ENCODE measurements at places on chromosomes 1 and 21.

- no peak for DNase-seq
Observed at GRCh38 chr1:28480308-28480707, 25.5 kb upstream of the RCC1 start.

GRCh38 chr1:6325482-6325881, 64.6 kb upstream of the GPR153 start:
- no peak for DNase-seq

DNA sequence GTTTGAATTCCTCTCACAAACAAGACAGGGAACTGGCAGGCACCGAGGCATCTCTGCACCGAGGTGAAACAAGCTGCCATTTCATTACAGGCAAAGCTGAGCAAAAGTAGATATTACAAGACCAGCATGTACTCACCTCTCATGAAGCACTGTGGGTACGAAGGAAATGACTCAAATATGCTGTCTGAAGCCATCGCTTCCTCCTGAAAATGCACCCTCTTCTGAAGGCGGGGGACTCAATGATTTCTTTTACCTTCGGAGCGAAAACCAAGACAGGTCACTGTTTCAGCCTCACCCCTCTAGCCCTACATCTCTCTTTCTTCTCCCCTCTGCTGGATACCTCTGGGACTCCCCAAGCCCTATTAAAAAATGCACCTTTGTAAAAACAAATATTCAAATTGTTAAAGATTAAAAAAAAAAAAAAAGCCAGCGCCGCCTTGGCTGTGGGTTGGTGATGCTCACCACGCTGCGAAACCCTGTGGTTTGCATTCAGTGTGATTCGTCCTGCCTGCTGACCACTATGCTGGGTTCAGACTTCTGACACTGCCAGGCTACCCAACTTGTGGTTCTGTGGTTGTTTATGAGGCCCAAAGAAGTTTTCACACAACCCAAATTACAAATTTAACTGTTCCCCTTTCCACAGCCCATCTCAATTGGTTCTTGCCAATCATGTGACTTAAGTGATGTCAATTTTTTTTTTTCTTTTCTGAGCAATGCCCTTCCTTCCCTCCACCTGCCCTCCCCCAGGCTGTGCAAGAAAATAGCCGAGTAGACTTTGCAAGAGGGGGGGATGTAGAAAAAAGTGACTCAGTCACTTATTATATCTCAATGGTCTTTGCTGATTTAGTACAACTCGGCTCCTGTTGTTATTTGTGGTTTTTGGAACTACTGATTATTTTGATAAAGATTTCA, at the start of gene RUNX1:
Gene RUNX1, minus strand, starts transcription at position 597 of the 912 bp plus-strand sequence.
- DNase-seq: peak; percentile 88

DNA sequence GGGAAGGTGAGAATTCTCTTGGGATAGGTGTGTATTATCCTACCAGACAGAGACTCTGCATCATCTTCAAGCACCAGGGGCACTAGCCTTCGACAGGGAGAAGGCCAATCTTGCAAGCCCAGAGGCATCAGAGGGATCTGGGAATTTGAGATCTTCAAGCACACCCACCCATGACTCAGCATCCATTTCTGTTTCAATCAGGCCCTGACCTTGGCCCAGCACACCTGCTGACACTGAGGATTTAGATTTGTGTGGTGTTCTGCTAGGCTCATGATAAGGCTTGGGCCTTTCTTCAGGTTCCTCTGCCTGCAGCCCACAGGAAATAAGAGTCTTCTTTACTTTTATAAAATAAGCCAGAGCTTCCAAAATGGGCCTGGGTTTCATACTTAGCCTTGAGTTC, 6.6 kb upstream of the PCP4 start:
- DNase-seq: no peak

DNA sequence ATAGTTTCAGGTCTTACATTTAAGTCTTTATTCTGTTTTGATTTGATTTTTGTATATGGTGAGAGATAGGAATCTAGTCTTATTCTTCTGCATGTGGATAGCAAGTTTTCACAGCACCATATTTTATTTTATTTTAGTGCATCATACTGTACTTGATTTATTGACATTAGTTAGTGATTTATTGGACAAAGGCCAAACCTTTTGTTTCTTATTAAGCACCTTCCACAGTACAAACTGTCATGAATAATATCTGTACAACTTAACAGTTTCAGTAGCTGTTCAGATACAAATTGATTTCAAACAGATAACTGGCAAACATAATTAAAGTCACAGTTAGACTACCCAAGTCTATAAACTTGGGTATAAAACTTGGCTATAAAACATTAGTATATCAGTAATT, 15.8 kb downstream of the CD1D start:
- DNase-seq: no peak

- no peak for DNase-seq
Observed at GRCh38 chr1:25185409-25186160, 46.7 kb downstream of the SYF2 start.

DNA sequence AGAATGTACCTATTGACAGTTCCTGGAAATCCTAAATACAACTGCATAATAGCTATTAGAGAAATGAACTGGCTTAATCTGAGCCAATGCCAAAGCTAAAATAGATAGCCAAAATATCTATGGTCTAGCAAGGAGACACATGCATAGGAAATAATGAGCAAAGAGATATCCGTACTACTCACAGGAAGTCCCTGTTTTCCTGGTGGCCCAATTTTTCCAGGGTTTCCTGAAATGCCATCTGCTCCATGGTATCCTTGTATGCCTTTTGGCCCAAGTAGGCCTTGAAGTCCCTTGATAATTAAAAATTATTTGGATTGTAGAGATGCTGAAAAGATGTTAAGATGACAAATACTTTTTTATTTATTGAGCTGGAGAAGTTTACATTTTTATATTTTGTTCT, 108.4 kb upstream of the ZNHIT6 start:
- no peak for DNase-seq

Measured in CD4-positive, alpha-beta memory T cell (primary cell).